Thoracic aorta (tissue), 2 donors: ENCODE measurements at places on chromosomes 1 and 21. TPM values are rescaled to one million over a fixed set of nuclear protein-coding genes. Genes with fewer than 3 reads are reported as not detected.

DNA sequence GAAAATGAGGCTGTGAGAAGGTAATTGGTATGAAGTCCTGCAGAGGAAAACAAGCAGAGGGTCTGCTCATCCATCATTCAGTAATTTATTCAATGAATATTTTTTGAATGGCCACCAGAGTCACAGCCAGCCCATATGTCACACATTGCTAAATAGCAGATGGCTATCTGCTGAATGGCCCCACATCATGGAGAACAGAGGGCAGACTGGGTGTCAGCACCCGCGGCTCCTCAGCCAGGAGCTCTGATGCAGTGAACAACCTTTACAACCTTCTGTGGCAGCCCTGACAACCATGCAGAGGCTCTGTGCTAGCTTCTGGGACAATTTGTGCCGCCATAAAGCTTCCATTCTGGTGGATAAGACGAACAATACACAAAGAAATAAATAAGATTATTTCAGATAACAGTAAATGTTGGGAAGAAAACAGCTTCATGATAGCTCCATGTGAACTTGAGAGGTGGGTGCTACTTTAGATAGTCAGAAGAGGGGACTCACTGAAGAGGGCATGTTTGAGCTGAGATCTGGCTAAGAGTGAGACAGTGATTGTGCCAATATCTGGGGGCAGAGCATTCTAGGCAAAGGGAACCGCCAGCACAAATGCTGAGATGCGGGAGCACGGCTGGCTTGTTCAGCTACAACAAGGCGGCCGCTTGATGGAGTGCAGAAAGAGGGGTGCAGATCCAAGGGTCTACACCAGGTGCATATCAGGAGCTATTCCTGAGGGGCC is 2.8 kb upstream of the C1orf210 start:
- no peak for DNase-seq

- DNase-seq: no peak
Observed at GRCh38 chr1:171521567-171521966, 36.2 kb downstream of the PRRC2C start.

The AMY2A gene
- total RNA-seq: 4.7 TPM

The ERVH48-1 gene
- not detected for total RNA-seq

The ANGEL2 gene
- 76.2 TPM for total RNA-seq

GRCh38 chr1:9663257-9663656 is 11.7 kb downstream of the PIK3CD start:
- no peak for DNase-seq

The LRRC52 gene
- total RNA-seq: not detected

GRCh38 chr1:22364764-22365163 is 86.9 kb upstream of the ZBTB40 start:
- DNase-seq: no peak

The HSD11B1 gene
- total RNA-seq: 15.7 TPM

GRCh38 chr1:36733748-36734147 is 251.0 kb upstream of the CSF3R start:
- no peak for DNase-seq

- peak; percentile 25 for DNase-seq
Observed at GRCh38 chr1:39132505-39133339, 71.8 kb upstream of the MACF1 start.

GRCh38 chr1:228002792-228003191 is 4.0 kb upstream of the WNT3A start:
- DNase-seq: no peak

GRCh38 chr21:14080040-14080763 is 130.6 kb downstream of the LIPI start:
- no peak for DNase-seq

GRCh38 chr1:67211589-67212563 is 45.6 kb downstream of the IL23R start:
- DNase-seq: no peak

The CAPN8 gene
- total RNA-seq: not detected

The CYP4Z1 gene
- total RNA-seq: 3.9 TPM
